GM12891 (cell line): ENCODE measurements at places on chromosomes 1 and 21.

GRCh38 chr1:116628448-116628847, 39.1 kb downstream of the IGSF3 start:
- DNase-seq: peak; percentile 2

DNA sequence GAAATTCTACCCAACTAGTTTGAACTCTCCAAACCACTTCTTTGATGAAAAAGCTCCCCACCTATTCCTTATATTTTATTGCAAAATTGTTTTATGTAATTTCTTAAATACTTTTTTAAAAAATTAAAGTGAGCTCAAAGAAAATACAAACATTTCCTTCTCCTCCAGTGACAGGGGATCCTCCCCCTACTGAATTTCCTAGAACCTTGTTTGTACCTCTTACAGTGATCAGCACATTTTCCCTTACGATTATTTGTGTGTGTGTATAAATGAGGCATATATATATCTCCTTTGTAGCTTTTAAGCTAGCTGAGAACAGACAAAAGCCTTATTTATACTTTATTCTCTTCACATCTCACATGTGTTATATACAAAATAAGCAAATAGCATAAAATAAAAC, 44.4 kb downstream of the VAV3 start:
- no peak for DNase-seq

- no peak for DNase-seq
Observed at GRCh38 chr1:97634758-97635157, 286.1 kb downstream of the DPYD start.

GRCh38 chr1:221912230-221912629, 170.3 kb upstream of the DUSP10 start:
- no peak for DNase-seq

- no peak for DNase-seq
Observed at GRCh38 chr1:53583021-53583867, 124.0 kb downstream of the DMRTB1 start.

- no peak for DNase-seq
Observed at GRCh38 chr1:20405893-20406604, 80.0 kb downstream of the CAMK2N1 start.

DNA sequence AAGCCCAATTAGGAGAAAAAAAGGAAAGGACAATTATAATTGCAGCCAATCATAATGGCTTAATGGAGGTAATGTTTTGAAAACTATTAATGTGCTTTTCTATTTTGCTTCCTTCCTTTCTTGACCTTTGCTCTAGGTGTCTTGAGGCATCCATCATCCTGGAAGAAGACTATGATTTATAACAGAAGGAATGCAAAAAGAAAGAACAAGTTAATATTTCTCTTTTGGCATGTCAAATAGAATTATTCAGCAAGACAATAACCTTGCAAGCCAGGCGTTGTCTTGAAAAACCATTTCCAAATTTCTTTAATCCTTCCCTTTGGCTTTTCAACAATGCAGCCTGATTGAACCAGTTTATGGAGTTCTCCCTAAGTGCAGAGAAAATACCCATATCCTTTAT, 107.7 kb upstream of the USP24 start:
- no peak for DNase-seq

GRCh38 chr1:24470592-24470991, 32.0 kb upstream of the RCAN3 start:
- DNase-seq: no peak

DNA sequence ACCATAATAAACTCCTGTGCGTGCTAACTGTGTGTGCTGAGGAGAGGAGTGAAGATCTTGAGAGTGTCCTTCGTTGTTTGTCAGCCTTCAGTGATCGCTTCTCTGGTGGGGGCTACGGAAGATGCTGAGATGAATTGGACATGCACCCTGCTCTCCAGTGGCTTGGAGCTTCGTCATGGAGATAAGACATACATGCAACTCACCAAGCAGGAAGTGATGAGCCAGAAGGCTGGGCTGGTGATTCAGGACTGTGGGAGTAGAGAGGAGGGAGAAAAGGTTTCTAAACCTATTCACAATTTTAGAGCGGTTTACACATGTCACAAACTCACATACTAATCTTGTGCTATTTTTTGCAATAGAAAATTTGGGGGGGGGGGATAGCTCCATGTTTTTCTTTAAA, 128.9 kb upstream of the ADAR start:
- no peak for DNase-seq

GRCh38 chr1:174912264-174912663, 87.5 kb upstream of the CACYBP start:
- no peak for DNase-seq

DNA sequence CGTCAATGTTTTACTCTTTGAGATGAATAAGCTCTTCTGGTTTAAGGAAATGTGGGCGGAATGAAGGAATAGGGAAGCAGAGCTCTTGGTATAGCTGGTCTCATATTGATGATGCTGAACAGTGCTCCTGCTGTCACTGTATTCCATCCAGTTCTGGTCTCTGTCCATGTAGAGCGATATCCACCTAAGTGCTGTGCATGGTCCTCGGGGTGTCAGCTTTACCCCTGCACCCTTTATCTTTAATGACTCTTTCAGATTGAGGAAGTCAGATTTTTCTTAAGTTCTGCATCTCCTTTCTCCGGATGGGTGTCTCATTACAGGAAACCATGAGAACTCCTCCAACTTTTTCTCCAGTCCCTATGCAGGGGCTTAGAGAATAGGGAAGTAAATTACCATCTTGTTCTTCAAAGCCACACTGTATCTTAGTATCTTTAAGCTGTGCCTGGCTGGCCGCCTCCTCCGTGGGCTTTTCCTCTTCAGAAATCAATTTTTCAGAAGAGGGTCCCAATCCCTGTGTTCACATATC, 52.9 kb downstream of the PDE4B start:
- DNase-seq: no peak

GRCh38 chr1:231194843-231195516, 33.1 kb downstream of the TRIM67 start:
- no peak for DNase-seq

- DNase-seq: no peak
Observed at GRCh38 chr1:61825393-61825792, 83.1 kb downstream of the PATJ start.

GRCh38 chr1:182193908-182194550, 132.5 kb upstream of the ZNF648 start:
- no peak for DNase-seq

DNA sequence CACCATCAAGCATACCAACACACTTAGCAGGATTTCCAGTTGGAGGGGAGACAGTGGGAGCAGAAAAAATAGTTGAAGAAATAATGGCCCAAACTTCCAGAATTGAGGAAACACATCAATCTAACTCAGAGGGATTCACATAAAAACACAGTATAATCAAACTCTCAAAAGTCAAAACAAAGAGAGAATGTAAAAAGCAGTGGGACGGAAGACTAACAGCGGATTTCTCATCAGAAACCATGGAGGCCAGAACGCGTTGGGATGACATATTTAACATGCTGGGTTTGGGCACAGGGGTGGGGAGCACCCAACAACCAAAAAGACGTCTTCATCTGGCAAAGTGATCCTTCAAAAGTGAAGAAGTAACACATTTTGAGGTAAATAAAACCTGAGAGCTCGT, 7.0 kb upstream of the KRTAP10-9 start:
- no peak for DNase-seq

GRCh38 chr21:23861911-23862504, 1745.3 kb downstream of the MRPL39 start:
- no peak for DNase-seq

- no peak for DNase-seq
Observed at GRCh38 chr21:35075546-35075945, 26.4 kb upstream of the RUNX1 start.

DNA sequence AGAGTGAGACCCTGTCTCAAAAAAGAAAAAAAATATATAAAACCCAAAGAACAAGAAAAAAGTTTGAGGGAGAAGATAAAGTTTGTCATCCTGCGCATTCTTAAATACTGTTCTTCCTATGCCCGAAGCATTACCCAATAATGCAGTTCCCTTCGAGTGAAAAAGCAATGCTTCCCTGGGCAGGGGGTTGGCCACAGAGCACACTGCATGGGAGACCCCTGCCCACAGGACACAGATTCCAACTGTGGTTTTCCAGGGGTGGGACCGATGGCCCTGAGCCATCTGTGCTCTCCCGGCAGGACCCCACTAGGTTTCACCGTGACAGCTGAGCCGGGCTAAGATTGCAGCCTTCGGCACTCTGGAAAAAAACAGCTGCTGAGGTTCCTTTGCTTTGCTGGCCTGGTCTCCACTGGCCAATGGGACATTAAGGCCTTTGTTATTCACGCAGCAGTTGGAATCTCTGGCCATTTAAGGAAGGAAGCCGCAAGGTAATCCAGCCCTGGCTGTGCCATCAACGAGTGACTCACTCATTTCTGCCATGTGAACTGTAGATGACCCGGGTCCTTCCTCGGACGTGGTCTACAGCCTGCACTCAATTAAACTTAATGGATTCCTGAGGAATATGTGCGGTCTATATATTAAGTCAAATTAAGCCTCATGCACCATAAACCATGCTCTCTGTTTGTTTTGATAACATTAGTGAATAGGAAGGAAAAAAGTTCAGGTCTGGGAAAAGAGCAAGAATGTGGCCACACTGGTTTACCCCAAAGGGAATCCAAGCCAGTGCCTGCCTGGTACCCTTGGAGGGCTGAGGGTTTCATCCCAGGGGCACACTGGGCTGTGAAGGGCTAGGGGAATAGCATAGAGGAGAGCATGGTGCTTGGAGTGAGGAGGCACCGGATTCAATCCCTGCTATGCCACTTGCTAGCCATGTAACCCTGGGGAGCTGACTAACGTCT, 163.2 kb downstream of the ZBTB18 start:
- DNase-seq: no peak

DNA sequence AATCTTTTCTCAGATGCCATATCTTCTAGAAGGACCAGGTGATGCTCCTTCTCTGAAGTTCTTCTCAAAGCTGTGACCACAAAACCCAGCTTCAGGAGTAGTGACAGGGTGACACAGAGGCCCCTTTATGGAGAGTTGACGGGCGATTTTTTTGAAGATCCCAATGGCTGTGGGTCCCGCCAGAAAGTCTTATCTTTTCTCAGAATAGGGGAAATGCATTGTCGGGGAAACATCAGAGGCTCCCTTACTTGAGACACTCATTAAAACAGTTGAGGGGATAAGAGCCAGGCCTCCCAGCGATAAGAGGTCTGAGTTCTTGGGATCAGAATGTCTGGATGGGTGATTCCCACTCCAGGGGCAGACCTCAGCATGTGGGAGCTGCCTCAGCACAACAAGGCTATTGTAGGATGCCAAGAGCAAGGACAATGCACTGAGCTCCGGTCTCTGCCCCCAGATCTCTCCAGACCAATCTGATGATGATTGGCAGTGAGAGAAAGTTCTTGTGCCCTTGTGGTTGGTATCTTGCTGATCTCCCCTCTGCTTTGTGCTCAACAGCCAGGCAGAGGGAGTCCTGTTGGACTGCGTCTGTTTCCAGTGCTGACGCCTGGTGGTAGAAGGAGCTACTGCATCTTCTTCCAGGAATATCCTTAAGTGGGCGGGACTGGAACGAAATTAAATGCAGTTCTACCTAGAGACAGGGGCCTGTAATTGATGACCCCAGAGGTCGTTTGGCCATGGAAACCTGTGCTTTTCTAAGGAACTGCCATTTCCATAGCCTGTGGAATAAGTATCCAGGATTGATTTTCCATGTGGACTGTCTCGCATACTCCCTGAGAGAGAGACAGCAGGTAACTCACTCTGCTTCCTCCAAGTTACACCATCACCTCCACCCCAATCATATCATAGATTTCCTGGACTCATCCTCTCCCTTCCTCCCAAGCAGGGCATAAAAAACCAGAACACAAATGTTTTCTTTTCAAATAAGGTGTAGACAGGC, 6.8 kb upstream of the ACKR1 start:
- DNase-seq: peak; percentile 46

- DNase-seq: no peak
Observed at GRCh38 chr1:238954865-238955264, 431.5 kb upstream of the CHRM3 start.

- DNase-seq: no peak
Observed at GRCh38 chr1:62325681-62326080, 6.4 kb upstream of the KANK4 start.

GRCh38 chr1:28640766-28641165, 2.1 kb downstream of the TAF12 start:
- no peak for DNase-seq

DNA sequence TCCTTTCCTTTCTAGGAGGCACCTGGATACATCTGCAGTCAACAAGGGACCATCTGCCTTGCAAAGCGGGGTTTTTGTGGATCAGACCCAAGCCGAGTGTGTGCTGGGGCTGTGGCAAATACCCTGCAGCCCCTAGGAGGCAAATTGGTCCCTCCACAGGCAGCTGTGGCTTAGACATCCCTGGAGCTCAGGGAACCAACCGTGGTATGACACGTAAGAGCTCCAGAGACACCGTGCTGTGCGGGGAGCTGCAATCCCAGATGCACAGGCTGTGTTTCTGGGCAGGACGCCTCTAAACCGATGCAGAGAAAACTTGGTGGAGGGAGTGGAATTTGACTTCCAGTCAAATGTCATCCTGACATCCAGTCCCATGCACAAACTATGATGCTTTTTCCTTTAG, 141.5 kb downstream of the KAZN start:
- DNase-seq: no peak

GRCh38 chr21:42669041-42669440, 15.6 kb downstream of the PDE9A start:
- DNase-seq: no peak

DNA sequence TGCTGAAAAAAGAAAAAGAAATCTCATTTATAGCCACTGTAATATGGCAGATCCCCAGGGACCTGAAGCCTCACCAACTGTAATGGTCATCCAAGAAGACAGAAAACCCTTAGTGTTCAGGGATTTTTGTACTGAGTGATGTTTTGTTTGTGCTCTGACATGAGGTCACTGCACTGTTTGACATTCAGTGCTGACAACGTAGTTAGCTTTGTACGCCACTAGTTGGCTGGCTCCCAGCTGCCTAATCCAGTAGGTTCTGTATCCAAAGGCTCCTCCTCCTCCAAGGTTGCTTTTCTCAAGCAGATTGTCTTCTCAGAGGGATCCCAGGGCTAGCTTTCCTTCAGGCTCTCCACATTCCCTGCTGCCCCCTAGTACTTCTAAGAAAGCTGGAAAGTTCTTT, 9.5 kb upstream of the YRDC start:
- DNase-seq: no peak

DNA sequence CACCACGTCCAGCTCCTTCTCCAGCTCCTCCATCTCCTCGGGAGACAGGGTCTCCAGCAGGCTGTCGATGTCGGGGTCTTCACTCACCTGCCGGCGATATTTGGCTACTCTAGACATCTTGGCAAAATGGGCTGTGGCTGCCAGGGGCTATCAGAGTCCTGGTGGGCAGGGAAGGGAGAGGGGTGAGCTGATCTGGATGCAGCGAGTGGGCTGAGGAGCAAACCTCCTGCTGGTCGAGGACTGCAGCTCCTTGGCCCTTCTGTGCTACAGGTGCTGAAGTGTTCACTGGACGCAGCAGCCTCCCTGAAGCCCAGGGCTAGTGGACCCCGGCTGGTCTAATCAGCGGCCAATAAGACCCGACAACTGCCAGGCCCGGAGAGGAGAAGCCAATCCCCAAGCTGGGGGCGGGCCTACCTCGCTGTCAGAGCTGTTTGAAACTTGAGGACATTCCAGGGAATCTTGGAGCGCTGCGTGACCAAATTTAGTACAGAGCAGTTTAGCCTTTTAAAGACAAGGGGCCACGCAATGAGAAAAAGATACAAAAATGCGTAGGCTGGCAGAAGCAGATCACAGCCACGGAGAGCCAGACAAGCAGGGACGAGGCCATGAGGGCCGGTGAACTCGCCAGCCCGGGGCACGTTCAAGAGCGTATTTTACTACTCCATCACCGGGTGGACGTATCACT, at the start of gene LMOD1:
Gene LMOD1 (minus strand): TSS at position 325 of the 685 bp plus-strand sequence. CDS start 208 bp downstream, at position 117.
- no peak for DNase-seq
